ENCODE measurements at places on chromosomes 5 and 9. TPM values are rescaled to one million over a fixed set of nuclear protein-coding genes. Genes with fewer than 3 reads are reported as not detected.

- no peak overlapping the region for H3K4me3 ChIP-seq
- DNase-seq, result no peak
- no peaks in the 10 kb centered on the region for H3K4me1 ChIP-seq
Observed at GRCh38 chr5:132050136-132050535, 10.3 kb upstream of the IL3 start.

- no peaks in the 10 kb centered on the region for H3K27me3 ChIP-seq
- H3K4me1 ChIP-seq, result no peaks in the 10 kb centered on the region
- H3K27ac ChIP-seq, result peak overlapping the region; percentile 95
- H3K4me3 ChIP-seq, result peak overlapping the region; percentile 73
- H3K36me3 ChIP-seq, result no peaks in the 10 kb centered on the region
Observed at GRCh38 chr5:78293851-78294247, 649 bp downstream of the AP3B1 start.

Gene STKLD1
- total RNA-seq, result 0.48 TPM

DNA sequence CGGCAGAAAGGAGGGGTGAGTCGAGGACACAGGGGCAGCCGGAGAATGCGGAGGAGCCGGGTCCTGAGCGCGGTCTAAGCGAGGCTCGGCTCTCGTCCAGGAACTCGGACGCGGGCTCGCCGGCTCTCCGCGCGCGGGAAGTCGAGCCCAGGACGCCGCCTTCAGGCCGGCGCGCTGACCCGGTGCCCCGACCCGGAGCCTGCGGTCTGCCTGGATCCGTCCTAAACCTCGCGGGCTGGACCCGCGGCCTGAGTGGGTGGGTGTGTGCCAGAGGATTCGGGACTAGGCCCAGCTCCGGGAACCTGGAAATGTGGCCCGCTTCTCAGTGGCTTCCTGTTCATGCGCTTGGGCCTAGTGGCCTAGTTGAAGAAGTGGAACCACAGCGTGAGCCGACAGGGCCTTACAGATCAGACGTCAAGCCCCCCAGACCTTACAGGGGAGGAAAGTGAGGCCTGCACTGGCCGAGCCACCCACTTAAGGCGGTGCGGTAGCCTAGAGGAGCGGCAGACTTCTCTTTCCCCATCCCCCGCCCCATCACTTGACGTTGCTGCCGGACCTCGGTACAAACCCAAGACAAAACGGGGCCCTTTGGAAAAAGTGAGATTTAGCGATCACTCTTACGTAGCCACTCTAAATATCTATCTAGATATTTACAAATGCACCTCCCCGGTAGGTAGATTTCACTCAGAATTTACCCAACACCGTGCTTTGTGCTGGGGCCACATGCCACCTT is 1.2 kb downstream of the CDKN2B-AS1 start:
- H3K27ac ChIP-seq, result no peak overlapping the region
- DNase-seq, result peak; percentile 59
- no peaks in the 10 kb centered on the region for H3K4me1 ChIP-seq
- H3K36me3 ChIP-seq, result no peaks in the 10 kb centered on the region

DNA sequence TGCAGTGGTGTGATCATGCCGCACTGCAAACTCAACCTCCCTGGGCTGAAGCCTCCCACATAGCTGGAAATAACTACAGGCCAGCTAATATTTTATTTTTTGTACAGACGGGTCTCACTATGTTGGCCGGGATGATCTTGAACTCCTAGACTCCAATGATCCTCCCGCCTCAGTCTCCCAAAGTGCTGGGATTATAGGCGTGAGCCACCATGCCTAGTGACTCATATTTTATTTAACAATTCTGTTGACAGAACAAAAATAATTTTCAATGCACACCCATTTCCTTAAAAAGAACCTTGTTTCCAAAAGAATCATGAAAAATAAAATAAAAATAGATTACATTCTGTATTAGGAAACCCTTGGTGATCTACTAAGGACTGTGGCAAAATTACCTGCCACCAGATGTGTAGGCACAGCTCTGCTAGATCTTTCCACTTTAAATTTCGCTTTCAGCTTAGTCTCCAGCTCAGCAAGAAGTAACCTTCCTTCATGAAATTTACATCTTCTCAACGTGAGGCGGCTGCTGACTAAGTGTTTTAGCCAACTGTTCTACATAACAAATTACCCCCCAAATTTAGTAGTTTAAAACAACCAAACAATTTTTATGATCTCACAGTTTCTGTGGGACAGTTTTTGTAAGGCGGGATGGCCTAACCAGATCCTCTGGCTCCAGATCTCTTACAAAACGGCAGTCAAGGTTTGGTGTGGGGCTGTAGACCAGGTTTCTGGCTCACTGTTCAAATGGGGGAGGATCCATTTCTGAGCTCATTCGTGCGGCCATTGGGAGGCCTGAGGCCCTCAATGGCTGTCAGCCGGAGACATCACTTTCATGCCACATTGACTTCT is 32.6 kb upstream of the GOLPH3 start:
- no peaks in the 10 kb centered on the region for H3K27me3 ChIP-seq
- no peak for DNase-seq
- no peak overlapping the region for H3K27ac ChIP-seq
- no peaks in the 10 kb centered on the region for H3K36me3 ChIP-seq
- no peak overlapping the region for H3K4me3 ChIP-seq

DNA sequence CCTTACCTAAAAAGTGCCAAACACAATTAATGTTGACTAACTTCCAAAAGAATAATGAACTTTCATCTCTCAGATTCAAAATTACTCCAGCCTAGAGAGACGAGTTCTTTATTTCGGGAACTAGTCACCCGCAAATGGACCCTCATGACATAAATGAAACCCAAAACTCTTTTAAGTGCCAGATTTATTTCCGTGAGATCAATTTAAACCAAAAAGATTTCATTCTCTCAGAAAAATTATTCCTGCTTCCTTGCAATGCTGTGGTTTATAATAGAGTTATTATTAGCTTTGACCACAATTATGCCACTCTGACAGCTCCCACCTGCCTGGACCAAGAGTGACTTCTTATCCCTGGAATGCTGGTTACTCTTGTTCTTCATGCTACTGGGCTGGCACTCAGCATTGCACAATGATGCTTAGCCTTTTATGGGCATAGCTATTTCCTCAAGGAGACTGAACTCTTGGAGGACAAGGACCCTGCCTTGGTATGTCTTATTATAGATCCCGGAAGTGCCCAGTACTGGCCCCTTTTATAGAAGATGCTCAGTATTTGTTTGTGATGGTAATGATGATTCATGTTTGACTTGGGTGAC is 183.5 kb downstream of the SNX18 start:
- no peak overlapping the region for H3K27ac ChIP-seq
- peak; percentile 58 for DNase-seq
- H3K27me3 ChIP-seq, result no peaks in the 10 kb centered on the region
- H3K4me1 ChIP-seq, result peaks cover 6% of the 10 kb centered on the region

GRCh38 chr5:111790295-111790694 is 33.3 kb upstream of the NREP start:
- DNase-seq, result no peak
- no peaks in the 10 kb centered on the region for H3K27me3 ChIP-seq
- H3K27ac ChIP-seq, result no peak overlapping the region
- H3K4me1 ChIP-seq, result no peaks in the 10 kb centered on the region
- no peak overlapping the region for H3K4me3 ChIP-seq

Gene SPATA31E1
- total RNA-seq, result 0.08 TPM

GRCh38 chr5:59765446-59765845 is 128.1 kb downstream of the PDE4D start:
- H3K36me3 ChIP-seq, result no peaks in the 10 kb centered on the region
- no peak overlapping the region for H3K27ac ChIP-seq
- H3K4me3 ChIP-seq, result no peak overlapping the region
- no peak for DNase-seq
- no peaks in the 10 kb centered on the region for H3K27me3 ChIP-seq

GRCh38 chr9:97807681-97808080 is 45.3 kb upstream of the FOXE1 start:
- H3K4me3 ChIP-seq, result no peak overlapping the region
- H3K4me1 ChIP-seq, result no peaks in the 10 kb centered on the region
- H3K27ac ChIP-seq, result no peak overlapping the region
- no peak for DNase-seq

DNA sequence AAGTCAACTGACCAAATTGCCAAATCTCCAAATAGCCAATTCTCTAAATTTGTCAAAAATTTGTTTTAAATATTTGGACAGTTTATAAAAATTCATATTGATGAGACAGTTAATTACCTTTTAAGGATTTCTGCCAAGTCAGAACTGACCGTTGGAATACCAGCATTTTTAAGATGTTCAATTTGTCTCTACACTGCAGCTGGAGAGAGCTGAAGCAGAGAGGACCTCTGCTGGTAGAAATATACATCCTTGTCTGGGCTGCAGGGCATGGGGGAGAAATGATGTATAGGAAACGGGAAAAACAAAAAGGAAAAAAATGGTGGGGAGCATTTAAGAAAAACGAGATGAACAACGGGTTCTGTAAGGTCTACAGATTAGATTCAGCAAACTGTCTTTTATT is 16.8 kb downstream of the NR6A1 start:
- H3K36me3 ChIP-seq, result no peaks in the 10 kb centered on the region
- H3K27me3 ChIP-seq, result no peaks in the 10 kb centered on the region
- H3K4me3 ChIP-seq, result no peak overlapping the region
- H3K4me1 ChIP-seq, result peaks cover 13% of the 10 kb centered on the region
- DNase-seq, result no peak

GRCh38 chr5:127700237-127700766 is 2.9 kb upstream of the CCDC192 start:
- peaks cover 8% of the 10 kb centered on the region for H3K4me1 ChIP-seq
- DNase-seq, result no peak

DNA sequence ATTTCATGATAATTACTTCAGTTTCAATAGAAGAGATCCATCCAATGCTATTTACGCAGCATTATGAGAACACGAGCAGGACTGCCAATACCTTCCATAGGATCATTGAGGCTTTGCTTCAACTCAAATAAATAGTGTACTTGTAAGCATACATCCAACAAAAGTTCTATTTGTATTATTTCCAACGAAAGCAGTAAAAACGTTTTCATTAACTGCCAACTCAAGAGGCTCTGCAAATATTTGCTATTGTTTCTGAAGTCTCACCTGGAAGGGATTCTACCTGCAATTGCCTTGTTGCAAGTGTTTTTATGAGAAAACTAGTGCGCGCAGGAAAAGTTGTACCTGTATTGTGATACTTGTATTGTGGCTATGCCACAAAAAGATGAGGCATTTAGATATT is 11.0 kb upstream of the GNPDA1 start:
- no peaks in the 10 kb centered on the region for H3K27me3 ChIP-seq
- H3K36me3 ChIP-seq, result no peaks in the 10 kb centered on the region
- no peak for DNase-seq
- no peak overlapping the region for H3K4me3 ChIP-seq

DNA sequence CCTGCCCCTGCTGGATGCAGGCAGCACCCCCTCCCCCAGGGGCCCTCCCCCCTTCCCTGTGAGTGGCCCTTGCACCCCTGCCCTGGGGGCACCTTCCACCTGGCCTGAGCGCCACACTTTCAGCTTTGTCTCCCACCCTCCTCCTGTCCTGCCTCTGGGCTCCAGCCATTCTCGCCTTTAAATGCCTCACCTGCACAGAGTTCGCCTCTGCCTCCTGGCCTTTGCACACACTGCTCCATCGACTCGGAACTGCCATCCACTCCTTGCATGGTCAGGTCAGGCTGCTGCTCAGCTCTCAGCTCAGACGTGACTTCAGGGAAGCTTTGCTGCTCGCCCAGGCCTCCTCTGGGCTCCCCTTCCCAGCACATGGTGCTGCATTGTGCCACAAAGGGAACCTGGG is 10.2 kb downstream of the FAM163B start:
- H3K27me3 ChIP-seq, result no peaks in the 10 kb centered on the region
- H3K36me3 ChIP-seq, result no peaks in the 10 kb centered on the region
- H3K4me1 ChIP-seq, result no peaks in the 10 kb centered on the region

DNA sequence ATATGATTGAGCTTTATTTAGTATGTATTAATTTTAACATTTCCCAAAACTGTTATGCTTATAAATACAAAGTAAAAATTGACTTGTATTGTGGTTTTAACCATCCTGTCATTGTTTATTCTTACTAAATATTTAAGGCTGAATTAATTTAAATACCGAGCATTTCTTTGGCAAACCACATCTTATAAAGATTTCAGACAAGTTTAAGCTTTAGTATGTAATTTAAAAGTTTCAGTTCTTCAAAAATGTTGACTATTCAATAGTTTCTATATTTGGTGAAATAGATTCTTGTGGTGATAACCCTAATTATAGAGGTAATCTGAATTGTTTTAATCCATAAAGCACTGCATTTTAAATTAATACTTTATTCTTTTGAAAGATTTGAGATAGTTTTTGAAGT is 65.5 kb downstream of the CCNH start:
- no peaks in the 10 kb centered on the region for H3K27me3 ChIP-seq
- H3K4me3 ChIP-seq, result no peak overlapping the region
- H3K27ac ChIP-seq, result no peak overlapping the region
- no peaks in the 10 kb centered on the region for H3K4me1 ChIP-seq

- H3K36me3 ChIP-seq, result no peaks in the 10 kb centered on the region
- H3K4me1 ChIP-seq, result peaks cover 4% of the 10 kb centered on the region
- no peaks in the 10 kb centered on the region for H3K27me3 ChIP-seq
- no peak overlapping the region for H3K27ac ChIP-seq
Observed at GRCh38 chr9:134162212-134162775, 2.1 kb downstream of the RNU6ATAC start.

DNA sequence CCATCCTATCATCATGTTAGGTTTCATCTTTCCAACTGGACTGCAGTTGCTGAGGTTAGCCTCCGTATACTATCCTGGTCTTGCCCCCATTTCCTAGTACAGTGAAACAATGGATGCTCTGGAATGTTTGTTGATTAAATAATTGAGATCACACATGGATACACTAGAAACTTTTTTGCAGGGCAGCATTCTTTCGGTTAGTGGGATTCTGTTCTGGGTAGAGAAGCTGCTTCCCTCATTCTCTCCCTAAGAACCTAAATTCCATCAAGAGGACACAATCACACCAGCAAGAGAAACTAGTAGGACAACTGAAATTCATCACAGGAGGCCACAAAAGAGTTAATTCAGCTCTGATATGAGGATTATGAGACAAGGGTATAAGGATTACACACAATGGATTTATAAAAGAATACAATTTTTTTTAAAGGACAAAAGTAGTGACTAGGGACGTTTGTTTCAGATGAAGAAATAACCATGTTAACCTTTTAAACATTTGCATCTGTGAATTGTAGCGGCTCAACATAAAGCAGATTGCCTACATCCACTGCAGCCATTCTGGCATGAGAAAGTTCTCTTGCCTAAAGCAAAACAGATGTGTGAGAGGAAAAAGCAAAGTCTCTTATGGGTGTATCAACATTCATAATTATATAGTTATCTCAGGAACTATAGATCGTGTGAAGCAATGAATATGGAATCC is 162.7 kb upstream of the LHFPL2 start:
- peaks cover 7% of the 10 kb centered on the region for H3K4me1 ChIP-seq
- no peaks in the 10 kb centered on the region for H3K27me3 ChIP-seq
- no peaks in the 10 kb centered on the region for H3K36me3 ChIP-seq
- H3K27ac ChIP-seq, result no peak overlapping the region

GRCh38 chr9:70576116-70576515 is 161.7 kb upstream of the KLF9 start:
- no peaks in the 10 kb centered on the region for H3K36me3 ChIP-seq
- H3K4me1 ChIP-seq, result peaks cover 4% of the 10 kb centered on the region
- no peak overlapping the region for H3K4me3 ChIP-seq
- H3K27ac ChIP-seq, result no peak overlapping the region
- no peaks in the 10 kb centered on the region for H3K27me3 ChIP-seq

- H3K4me3 ChIP-seq, result no peak overlapping the region
- H3K27ac ChIP-seq, result no peak overlapping the region
- DNase-seq, result no peak
- H3K27me3 ChIP-seq, result peaks cover 8% of the 10 kb centered on the region
Observed at GRCh38 chr5:76718381-76718832, 2.5 kb downstream of the F2R start.

Gene SLC1A3
- total RNA-seq, result 42.3 TPM
